Astrocyte of the spinal cord (primary cell): ENCODE measurements at places on chromosomes 7 and 10.
A peak's percentile ranks its signal among the peaks of the same experiment; 100 is the strongest.

DNA sequence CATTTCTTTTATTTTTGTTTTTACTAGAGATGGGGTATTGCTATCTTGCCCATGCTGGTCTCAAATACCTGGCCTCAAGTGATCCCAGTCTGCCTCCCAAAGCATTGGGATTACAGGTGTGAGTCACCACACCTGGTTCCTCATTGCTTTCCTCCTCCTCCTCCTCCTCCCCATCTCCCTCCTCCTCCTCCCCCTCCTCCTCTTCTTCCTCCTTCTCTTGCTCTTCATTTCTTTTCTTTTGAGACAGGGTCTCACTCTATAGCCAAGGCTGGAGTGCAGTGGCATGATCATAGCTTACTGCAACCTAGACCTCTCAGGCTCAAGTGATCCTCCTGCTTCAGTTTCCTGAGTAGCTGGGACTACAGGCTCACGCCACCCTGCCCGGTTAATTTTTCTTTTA lies 22.2 kb downstream of the LRRC20 start:
- DNase-seq = no peak

DNA sequence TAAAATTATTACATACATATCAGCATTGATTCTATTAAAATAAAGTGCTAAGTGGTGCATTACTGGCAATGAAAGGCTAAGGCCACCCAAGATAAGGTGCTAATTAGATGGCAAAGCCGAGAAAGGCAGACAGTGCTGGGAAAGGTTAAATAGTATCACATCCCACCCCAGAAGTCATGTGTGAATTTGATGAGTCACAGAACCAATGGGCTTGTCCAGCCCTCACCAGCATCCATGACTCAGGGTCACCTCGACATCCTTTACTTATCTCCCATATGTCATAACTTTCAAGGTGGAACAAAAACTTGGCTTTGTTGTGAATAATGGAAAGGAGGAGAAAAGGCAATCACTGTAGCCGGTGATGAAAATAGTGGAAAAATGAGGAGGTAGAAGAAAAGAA lies 459.1 kb downstream of the PLXNA4 start:
- DNase-seq = peak; percentile 43

DNA sequence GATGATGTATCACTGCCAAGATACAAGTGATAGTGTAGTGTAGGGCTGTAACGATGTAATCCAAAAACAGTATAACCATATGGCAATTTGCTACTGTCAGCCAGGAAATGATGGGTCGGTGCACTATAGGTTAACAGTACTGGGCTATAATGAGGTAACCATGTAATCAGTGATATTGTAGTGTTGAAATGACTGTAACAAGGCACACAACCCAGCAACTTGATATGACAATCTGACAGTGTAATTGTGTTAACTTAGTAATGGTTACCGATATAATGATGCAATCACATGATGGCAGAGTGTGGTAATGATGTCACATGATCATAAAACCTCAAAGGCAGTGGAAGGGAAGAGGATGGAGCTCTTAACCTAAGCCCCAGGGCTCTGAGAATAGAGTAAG lies 73.8 kb upstream of the SLF2 start:
- DNase-seq = no peak

DNA sequence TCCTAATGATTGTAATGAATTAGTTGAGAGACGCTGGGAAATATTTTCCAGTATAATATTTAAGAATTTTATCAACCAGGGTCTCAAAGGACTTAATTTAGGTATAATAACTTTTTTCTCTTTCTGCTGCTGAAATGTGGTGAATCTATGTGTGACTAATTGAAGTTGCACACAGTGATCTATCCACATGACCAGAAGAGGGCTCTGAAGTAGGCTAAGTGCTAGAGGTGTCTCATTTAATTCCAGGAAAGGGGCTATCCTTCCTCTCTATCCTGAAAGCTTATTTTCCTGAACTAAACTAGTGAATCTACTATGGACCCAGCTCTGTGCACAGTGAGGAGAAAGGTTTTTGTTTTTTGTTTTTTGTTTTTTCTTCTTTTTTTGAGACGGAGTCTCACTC lies 294.4 kb upstream of the MYO3A start:
- DNase-seq = no peak

GRCh38 chr10:133258066-133258817 lies 18.4 kb downstream of the ADAM8 start:
- DNase-seq = no peak

GRCh38 chr7:14048889-14049288 lies 59.4 kb upstream of the ETV1 start:
- DNase-seq = no peak

GRCh38 chr10:123559066-123559822 lies 106.9 kb upstream of the GPR26 start:
- peak; percentile 48 for DNase-seq

- DNase-seq = no peak
Measured at GRCh38 chr10:51073453-51074237, 642 bp upstream of the PRKG1 start.

DNA sequence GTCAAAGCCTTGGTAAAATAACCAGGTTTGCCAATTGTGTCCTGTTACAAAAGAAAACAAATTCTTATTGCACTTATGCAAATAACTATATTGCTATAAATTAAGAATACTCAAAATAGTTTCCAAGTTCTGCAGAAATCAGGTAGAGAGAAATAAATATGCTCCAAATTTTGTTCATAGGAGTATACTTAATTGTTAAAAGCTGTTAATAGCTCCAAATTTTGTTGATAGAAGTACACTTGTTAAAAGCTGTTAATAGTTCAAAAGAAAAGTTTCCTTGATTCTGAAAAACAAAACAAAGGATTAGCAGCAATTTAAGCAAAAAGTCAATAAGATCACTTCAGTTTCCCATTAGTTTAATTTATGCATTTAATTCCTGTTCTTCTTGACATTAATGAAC lies 46.4 kb upstream of the ZNF138 start:
- peak; percentile 2 for DNase-seq

- DNase-seq = peak; percentile 96
Measured at GRCh38 chr7:41916450-41916927, 213.6 kb upstream of the INHBA start.

DNA sequence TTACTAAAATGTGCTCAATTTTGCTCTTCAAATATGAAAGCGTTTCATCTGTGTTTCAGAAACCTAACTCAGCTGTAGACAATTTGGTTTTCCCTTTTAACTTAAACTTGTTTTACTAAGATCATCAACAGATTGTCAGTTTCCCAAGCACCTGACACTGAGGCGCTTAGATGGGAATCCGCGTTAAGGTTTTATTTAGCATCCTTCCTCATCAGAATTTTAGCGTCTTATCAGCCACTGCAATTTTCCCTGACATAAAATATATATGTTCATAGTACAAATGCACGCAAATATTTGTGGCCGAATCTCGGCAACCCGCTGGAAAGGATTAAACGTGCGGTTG lies 1.2 kb downstream of the SGCE start:
- DNase-seq = no peak

GRCh38 chr7:2718296-2718965 lies 30.4 kb downstream of the AMZ1 start:
- DNase-seq = no peak

DNA sequence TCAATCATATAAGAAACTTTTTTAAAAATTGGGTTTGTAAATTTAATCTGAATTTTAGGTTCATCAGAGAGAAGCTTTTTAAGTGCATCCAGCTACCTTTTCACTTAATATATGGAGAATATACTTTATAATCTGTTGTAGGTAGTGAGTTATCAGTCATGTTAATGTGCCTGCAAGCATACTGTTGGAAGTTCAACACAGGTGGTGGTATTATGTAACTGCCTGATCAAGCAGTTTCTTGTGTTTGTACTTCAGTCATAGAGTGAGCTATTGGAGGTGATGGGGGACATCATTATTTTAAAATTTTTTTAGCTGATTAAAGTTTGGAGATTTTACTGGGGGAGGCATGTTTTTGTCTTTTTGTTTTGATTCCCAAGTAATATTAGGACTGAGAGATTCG lies 2.5 kb downstream of the TNKS2 start:
- DNase-seq = no peak

DNA sequence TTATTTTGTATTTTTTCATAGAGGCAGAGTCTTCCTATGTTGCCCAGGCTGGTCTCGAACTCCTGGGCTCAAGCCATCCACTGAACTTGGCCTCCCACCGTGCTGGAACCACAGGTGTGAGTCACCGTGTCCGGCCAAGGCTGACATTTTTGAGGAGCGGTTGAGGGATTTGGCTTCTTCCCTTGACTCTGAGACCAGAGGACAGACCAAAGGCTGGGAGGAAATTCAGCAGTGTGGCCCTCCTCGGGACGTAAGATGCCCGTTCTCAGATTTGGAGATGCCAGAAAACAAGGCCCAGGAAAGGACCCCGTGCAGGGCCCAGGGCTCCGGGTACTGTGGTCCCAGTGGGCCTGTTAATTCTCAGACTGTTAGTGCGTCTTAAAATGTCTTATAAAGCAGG lies 146.2 kb downstream of the WDR37 start:
- DNase-seq = no peak

DNA sequence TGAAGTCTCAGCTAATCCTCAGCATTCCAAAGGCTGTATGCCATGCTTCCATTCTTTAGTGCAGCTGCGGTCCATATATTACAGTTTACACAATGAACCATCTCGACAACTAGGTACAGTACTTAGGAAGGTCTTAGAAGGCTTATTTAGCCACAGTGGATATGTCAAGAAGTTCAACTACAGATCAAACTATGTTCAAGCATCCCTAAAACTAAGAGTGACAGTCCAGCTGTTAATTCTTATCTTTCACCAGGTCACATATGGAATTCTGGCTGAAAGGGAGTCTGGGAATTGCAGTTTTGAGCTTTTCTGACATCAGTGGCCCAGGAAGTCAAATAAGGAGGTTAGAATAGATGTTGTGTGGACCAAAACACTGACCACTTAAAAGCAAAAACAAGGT lies 106.8 kb downstream of the SDHAF3 start:
- no peak for DNase-seq
